ENCODE measurements at places on chromosomes 1 and 21.

DNA sequence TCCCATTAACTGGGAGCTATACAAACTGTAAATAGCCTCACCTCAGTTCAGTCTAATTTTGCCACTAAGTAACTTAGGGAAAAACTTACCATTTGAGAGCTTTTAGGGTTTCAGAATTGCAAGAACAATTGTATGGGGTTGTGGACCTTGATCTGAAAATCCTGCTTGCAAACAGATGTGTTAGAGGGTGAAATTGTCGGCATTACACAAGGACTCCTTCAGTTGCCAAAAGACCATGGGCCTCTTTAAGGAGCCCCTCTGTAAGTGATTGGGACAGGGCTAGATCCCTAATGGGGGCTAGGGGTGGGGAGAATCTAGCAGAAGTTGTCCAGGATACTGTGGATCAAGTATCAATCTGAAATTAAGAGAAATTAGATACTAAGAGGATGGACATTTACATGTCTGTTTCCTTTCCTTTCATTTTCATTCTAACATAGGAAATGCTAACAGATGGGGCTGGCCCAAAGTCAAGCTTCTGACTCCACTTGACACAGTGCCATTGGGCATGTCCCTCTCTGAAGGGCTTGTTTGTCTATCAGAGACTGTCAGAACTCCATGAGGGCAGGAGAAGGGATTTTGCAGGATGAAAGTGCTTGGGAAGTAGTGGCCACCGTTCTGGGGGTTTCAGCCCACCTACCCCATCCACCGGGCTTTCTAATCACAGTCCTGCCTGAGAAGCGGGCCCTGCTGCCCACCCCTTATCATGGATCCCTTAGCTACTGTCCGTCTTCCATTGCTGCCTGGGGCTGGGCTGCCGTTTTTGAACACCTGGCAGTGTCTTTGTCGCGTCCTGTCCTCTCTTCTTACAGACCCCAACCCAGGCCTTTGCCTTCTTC, 54.7 kb downstream of the STUM start:
- DNase-seq: no peak

DNA sequence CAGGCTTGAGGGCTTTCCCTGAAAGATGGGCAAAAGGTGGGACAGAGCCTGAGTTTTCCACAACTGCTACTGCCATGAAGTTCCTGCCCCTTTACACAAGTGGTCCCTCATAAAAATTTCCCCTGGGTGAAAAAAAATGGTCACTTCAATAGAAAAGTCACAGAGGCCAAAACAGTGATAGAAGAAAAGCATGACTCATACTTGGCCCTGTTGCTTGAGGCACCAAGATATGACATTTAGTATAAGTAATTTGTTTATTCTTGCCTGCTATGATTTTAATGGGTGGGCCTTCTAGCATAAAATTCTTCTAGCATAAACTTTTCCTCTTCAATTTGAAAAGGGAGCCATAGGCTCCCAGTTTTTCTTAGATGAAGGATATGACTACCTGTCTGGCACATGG, 280.2 kb downstream of the DPYD start:
- DNase-seq: no peak

DNA sequence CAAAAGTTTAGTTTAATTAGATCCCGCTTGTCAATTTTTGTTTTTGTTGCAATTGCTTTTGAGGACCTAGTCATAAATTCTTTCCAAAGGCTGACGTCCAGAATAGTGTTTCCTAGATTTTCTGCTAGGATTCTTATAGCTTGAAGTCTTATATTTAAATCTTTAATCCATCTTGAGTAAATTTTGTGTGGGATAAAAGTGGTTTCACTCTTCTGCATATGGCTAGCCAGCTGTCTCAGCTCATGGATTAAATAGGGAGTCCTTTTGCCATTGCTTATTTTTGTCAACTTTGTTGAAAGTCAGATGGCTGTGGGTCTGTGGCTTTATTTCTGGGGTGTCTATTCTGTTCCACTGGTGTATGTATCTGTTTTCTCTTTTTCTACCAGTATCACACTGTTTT, 801.3 kb upstream of the ADGRL4 start:
- DNase-seq: no peak

GRCh38 chr1:244341455-244342450, 110.0 kb downstream of the ADSS2 start:
- DNase-seq: no peak

DNA sequence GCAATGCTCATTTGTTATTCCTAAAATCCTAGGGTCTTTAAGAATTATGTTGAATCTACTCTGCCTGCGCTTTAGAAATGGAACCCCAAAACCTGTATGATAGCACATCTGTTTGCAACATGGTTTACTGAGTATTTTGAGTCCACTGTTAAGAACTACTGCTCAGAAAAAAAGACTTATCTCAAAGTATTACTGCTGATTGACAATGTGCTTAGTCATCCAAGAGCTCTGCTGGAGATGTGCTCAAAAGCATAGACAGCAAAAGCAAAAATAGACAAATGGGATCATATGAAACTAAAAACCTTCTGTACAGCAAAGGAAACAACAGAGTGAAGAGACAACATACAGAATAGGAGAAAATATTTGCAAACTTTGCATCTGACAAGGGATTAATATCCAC, 107.0 kb downstream of the CTH start:
- DNase-seq: no peak

- no peak for DNase-seq
These were observed at the start of gene NKAIN1 for GRCh38 chr1:31239653-31240241. Gene NKAIN1 (minus strand): TSS chr1:31239887. CDS start chr1:31239547, 340 bp downstream.

DNA sequence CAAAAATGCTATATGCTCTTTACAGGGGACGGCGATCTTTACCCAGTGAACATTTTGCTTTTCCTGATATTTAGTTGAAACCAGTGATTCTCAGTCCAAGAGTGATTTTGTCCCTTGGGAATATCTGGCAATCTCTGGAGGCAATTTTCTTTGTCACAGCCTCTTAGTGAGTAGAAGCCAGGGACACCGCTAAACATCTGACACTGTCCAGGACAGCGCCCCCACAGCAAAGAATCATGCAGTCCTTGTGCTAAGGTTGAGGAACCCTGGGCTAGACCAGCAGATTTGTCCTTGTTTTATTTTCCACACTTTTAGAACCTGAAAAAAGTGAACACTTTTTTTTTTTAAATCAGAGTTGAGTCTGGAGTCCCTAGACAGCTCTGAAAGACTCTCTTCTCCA, 13.1 kb downstream of the EVA1C start:
- no peak for DNase-seq

DNA sequence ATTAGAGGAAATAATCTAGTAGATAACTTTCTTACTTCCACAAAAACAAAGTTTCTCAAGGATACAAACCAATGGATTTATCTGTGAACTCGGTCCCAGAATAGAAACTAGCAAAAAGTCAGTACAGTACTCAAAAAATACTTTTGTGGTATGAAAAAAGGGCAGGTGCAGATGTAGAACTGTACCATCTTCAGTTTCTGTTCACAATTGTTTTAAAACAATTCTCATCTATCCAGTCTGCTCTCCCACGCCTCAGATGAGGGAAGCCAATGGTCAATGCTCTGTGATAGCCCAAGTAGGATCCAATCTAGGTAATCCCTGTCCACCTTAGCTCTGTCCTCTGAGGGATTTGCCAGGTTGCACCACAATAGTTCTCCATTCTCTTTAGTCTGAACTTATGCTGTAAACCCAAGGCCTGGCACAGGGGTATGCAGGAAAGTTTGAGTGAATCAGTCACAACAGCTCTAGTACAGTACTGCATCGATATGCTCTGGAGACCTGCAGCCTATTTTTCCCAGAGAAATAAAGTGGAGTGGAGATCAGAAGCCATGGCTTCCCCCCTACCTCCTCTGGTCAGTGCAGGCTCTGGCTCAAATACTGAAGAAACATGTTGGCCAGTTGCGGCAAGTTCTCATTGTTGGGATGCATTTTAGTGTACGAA, 1.4 kb downstream of the KTI12 start:
- no peak for DNase-seq

- DNase-seq: no peak
These were observed 54.6 kb downstream of the S100B start for GRCh38 chr21:46550116-46550941.

DNA sequence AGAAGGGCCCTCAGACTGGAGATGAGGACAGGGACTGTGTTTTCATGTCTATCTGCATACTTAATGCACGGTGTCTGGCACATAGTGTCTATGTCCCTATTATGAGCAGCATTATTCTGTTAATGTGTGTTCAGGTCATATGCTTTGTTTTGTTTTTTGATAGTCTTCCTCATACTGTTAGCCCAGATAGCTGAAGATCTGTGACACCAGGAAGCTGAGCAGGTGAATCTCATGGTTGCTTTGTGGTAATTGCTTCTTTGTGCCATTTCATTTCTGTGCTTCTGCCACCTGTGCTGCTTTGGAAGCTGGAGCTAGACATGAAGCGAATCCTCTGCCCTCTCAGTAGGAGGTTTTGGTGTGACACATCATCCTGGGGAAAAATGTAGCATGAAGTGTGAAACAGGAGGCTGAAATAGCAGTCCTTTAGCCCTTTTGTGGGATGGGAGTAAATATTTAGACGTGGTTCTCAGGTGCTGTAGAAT, 15.8 kb downstream of the SMAP2 start:
- no peak for DNase-seq
